Activated CD4-positive, alpha-beta memory T cell treated with anti-CD3 and anti-CD28 coated beads for 36 hours (primary cell): ENCODE measurements at places on chromosomes 7 and 10.

DNA sequence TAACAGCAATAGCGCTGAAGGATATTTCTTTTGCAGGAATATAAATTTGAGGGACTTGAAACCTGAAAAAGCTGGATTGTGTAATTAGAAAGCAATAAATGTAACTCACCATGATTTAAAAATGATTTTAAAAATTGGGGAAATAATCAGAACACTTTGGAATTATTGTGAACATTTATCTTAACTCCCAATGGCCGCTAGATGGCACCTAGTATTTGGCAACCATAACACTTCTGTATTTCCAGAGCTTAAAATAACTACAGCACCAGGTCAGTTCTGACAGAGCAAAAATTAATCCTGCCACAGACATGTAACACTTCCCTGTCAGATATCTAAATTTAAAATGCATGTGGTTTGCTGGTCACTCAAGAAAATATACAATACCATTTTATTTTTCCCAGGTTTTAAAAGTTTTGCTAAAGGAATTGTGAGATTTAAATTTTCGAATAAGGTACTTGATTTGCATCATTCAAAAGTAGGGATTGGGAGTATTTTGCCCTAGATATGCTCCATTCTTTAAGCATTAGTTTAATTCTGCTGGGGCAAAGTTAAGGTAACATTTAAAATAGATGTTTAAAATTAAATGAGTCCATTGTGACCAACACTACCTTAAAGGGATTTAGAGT lies 144.5 kb downstream of the PPP1R3A start:
- no peak for DNase-seq

- DNase-seq = no peak
Measured at GRCh38 chr10:69494626-69495558, 43.6 kb downstream of the TSPAN15 start.

GRCh38 chr10:110323503-110323902 lies 18.8 kb upstream of the SMNDC1 start:
- DNase-seq = no peak

- no peak for DNase-seq
Measured at GRCh38 chr10:37289833-37290464, 164.6 kb downstream of the ANKRD30A start.

GRCh38 chr10:114631090-114631665 lies 26.9 kb downstream of the ABLIM1 start:
- DNase-seq = no peak

DNA sequence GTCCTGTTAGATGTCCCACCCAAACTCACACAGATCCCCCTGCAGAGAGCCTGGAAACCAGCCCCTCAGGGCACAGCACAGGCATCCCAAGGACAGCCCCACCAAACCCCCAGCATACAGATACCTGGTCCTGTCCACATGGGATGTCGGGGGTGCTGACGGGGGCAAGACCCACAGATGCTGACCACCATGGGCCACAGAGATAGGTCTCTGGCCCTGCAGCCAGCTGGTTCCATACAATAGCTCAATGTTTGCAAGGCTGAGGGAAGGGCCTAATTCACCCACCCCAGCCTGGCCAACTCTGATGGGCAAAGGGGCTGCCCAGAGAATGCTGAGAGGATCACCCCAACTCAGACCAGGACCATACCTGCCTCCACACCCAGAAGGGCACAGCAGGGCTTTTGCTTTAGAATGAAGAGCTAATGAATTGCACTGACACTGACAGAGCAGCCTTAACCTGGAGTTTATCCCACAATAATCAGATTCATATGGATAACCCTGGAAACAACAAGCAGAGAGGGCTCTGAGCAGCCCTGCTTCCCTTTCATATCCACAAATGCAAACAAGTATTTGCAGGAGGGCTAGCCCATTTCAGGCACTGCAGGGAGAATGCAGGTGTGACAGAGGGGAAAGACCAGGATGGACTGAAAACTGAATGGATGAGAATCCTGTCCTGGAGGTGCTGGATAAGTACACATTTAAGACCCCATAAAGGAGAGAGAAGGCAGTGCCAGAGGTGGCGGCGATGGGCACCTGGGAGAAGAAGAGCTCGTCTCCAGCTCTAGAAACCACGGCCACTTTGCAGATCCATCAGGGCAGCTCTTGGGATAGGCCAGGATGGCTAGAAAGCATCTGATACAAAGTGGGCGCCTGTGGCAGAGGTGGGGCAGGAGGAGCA lies 126.7 kb downstream of the TNS3 start:
- no peak for DNase-seq

GRCh38 chr7:74094224-74095101 lies 10.9 kb downstream of the LIMK1 start:
- peak; percentile 91 for DNase-seq

GRCh38 chr10:60536529-60537114 lies 146.9 kb upstream of the ANK3 start:
- peak; percentile 51 for DNase-seq

DNA sequence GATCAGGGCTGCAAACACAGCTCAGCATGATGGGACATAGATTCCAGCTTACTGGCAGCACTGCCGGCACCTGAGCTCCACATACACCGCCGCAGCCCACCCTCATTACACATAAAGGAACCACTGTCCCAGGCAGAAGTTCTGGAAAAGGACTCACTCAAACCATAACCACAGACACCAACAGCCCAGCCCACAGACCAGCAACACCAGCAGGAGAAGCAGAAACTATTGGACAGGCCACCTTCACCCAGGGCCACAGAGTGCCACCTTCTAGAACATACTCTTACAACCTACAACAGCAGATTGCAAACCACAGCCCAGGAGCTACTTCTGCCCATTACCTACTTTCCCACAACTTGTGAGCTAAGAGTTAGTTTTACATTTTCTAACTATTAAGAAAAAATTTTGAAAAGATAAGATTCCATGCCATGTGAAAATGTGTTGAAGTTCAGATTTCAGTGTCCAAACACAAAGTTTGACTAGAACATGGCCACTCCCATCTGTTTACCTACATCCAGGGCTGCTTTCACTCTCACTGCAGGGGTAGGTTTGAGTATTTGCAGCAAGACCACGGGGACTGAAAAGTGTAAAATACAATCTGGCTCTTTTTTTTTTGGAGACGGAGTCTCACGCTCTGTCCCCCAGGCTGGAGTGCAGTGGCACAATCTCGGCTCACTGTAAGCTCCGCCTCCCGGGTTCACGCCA lies 153.0 kb downstream of the TNS3 start:
- no peak for DNase-seq

DNA sequence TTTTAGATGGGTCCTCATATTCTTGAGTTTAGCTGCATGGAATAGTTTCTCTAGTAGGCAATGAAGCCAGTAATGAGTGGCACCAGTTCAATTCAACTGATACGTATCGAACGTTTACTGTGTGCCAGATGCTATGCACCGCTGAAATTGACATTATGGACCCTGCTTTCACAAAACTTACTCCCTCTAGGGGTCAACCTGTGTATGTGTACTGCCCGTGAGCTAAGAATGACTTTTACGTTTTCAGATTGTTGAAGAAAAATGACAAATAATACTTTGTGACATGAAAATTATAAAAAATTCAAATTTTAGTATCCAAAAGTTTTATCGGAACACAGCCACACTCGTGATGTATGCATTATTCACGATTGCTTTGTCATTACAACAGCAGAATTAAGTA lies 95.5 kb downstream of the ZMYND11 start:
- no peak for DNase-seq

GRCh38 chr7:134963036-134963435 lies 23.3 kb upstream of the AGBL3 start:
- no peak for DNase-seq

- DNase-seq = no peak
Measured at GRCh38 chr7:99171731-99172130, 27.8 kb upstream of the SMURF1 start.

DNA sequence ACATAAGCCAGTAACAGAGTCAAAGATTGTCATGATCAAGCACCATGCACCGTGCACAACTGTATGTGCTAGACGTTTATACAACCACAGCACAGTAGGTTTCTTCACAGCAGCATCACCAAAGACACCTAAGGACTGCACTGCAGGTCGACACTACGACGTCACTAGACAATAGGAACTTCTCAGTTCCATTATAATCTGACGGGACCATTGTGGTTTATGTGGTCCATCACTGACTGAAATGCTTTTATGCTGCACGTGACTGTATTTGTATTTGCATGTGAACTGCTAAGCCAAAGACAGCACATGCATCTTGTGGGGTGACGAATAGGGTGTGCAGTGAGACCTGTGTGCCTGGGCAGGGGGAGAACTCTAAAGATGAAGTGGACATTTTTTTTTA lies 164.9 kb downstream of the PARD3 start:
- no peak for DNase-seq

GRCh38 chr10:112250555-112250954 lies 32.6 kb upstream of the TECTB start:
- DNase-seq = no peak
